ENCODE measurements at places on chromosomes 3 and 15.

GRCh38 chr15:63323798-63324563 lies 46.6 kb downstream of the APH1B start:
- no peak for DNase-seq

DNA sequence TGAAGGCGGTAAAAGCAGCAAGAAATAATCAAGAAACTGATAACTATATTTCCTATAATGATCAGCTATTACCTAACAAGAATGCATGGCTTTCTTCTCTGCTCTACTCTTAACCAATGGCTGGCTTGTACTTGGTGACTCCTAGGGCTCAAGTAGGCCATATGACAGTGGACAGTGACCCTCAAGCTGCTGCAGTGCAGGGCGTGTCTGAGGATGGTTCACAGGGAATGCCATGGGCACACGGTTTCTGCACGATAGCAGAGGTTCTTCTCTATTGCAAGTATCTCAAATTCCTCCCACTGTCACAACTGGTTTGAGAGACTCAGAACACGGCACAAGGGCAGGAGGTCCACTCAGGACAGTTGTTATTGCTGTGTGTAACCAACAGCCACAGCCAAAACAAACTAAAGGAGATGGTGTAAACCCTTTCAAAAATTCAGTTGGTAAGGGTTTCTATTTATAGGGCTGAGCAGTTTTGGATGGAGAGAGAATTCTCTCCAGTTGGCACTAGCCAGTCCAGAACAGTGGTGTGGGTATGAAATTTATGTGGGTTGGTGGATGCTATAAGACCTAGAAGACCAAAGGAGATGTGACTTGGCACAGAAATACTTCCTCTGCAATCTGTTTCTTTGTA lies 103.2 kb upstream of the ST8SIA2 start:
- DNase-seq: no peak

DNA sequence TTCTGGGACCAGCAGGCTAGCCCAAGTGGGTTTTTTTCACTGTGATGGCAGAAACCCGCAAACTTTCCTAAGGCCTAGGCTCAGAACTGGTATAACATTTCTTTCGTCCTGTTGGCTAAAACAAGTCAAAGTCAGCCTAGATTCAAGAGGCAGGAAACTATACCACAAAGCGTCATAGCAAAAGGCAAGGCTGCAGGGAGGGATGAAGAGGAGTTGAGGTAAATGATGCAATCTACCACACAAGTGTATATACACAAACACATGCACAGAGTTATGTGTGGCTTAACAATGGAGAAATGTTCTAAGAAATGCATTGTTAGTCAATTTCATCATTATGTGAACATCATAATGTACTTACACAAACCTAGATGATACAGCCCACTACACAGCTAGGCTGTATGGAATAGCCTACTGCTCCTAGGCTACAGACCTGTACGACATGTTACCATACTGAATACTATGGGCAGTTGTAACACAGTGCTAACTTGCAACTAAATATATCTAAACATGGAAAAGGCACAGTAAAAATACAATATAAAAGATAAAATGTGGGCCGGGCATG lies 225.6 kb downstream of the TBL1XR1 start:
- DNase-seq: no peak

- no peak for DNase-seq
Measured at GRCh38 chr15:59611276-59612260, at the start of gene GCNT3. Gene GCNT3, plus strand, starts transcription at chr15:59611783. Its CDS starts 6,456 bp downstream, at chr15:59618239.

- DNase-seq: no peak
Measured at GRCh38 chr15:25238716-25239470, 199.9 kb downstream of the UBE3A start.

- no peak for DNase-seq
Measured at GRCh38 chr3:6770397-6770690, 90.6 kb upstream of the GRM7 start.

GRCh38 chr15:82963471-82964341 lies 11.2 kb upstream of the HOMER2 start:
- DNase-seq: no peak

GRCh38 chr15:70039917-70040316 lies 57.8 kb downstream of the TLE3 start:
- DNase-seq: no peak

DNA sequence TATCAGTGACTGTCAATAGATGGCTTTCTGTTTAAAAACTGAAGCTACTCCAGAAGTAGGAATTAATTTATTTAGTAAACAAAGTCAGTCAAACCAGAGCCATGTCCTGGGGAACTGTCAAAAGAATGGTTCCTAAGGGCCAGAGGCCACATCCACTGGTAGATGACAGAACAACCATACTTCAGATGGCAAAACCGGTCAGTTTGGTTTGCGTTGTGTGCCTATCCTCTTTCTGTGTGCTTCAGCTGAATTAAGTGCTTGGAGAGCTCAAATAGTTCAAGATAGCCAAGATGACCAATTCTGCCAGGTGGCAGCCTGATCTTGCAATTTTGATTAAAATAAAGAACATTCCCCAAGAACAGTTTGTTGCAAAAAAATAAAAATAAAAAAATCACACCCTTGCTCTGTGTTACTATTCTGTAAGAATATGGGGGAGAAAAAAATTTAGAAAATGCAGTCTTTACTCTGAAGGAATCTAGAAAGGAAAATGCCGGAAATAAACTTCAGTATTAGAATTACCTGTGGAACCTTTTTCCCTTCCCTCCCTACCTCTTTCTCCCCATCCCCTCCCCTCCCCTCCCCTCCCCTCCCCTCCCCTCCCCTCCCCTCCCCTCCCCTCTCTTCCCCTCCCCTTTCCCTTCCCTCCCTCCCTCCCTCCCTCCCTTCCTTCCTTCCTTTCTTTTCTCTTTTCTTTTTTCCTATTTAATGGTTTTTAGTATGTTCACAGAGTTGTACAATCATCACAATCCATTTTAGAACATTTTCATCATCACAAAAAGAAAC lies 2.5 kb downstream of the MAP3K13 start:
- no peak for DNase-seq

DNA sequence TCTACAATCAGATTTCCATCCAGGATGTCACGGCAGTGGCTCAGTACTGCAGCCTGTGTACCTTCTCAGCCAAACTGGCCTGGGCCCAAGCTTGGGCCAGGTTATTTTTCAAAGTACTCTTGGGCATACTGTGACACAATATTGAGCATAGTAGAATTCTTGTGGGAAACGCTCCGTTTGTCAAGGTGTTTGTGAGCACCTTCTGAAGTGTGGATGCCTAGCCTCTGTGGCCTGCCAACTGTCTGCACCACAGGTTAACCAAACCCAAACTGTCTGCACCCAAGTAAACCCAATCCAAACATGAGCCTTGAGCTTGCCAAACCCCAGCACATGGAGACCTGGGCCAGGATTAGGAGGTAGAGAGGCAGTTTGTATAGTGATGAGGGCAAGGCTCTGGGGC lies 25.4 kb downstream of the CTDSPL start:
- no peak for DNase-seq

GRCh38 chr3:57093489-57093888 lies 33.0 kb downstream of the SPATA12 start:
- DNase-seq: no peak

DNA sequence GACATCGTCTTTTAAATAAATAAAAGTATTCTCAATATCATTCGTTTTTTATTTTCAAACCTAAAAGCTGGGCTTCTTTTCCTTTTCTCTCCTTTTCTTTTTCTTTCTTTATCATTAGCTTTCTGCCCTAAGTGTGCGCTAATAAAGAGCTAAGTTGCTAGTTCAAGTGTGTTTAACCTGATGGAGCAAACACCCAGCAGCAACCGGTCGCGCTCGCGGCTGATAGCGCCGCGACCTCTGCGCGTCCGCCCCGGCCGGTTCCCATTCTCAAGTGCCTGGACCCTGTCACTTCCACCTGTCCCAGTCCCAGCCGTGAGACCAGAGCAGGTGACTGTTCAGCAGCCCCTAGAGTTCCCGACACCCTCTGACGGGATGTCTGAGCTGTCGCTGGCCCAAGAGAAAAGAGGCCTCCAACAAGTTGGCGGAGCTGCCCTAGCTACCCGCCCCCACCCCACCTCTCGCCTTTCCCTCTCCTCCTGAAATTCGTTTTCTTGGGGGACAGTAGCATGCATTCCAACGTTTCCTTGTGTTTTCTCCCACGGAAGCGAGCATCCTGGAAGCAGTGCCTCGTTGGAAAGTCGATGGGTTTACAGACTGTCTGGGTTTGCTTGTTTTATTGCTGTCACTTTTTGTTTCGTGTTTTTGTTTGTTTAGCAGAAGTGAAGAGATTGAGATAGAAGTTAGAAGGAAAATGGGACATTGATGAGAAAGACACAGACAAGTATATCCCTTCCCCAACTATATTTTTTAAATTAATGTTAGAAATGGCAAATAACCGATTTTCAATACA lies 3.1 kb upstream of the MECOM start:
- DNase-seq: no peak

GRCh38 chr3:98893740-98894139 lies 7.8 kb downstream of the DCBLD2 start:
- no peak for DNase-seq

GRCh38 chr3:134600206-134600605 lies 50.6 kb downstream of the KY start:
- DNase-seq: no peak

- DNase-seq: no peak
Measured at GRCh38 chr3:26827169-26827568, 204.6 kb downstream of the LRRC3B start.

GRCh38 chr15:32991619-32992111 lies 202.8 kb downstream of the FMN1 start:
- DNase-seq: no peak

- DNase-seq: no peak
Measured at GRCh38 chr3:182671942-182672341, 121.4 kb upstream of the ATP11B start.

DNA sequence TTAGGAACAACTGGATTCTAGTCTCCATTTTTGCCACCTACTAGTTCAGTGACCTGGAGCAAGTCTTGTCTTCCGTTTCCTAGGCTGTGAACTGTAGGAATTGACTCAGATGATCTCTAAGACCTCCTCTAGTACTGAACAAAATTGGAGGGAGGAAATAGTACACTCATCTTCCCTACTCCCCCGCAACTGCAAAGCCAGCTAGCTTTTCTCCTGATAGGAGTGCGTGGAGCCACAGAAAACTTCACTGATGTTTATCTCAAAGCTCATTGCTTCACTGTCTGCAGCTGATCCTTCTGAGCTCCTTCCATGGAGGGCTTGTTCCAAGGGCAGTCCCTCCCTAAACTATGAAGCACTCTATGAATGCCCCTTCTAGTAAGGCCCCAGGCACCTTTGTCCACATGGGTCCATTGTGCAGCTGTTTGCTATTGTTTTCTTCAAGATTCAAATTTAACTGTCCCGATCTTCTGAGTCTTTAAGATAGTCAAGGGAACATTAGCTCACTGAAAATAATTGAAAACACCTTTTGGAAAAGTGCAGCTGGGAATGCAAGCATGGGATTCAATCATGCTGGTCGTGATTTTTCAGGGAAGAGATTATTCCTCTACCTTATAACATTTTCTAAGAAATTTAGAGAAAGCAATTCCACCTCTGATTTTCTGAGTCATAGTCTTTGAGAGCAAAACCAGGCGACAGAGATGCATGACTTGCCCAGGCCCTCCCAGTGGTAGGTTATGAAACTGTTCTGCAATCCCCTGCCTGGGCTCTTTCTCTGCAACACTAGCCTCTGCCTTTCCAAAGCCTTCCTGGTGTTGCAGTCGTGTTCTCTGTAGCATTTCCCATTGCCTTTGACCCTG lies 24.3 kb downstream of the FILIP1L start:
- peak; percentile 29 for DNase-seq

DNA sequence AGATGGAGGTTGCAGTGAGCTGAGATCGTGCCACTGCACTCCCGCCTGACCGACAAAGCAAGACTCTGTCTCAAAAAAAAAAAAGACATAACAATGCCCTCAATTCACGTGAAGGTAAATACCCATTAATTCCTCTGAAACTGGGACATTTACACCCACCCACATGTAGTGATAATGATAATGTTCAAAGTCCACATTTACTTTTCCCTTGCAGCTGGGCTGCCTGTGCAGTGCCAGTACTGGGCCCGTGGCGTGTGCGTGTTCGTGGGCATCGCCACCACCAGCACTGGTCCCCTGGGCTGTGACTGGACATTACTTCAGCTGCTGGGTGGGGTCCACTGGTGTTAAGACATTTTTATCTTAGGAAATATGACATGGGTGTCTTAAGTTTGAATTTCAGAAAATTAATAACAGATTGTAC lies 123.6 kb downstream of the SLC25A26 start:
- no peak for DNase-seq

- DNase-seq: peak; percentile 48
Measured at GRCh38 chr3:50978991-50979667, 304.4 kb downstream of the DOCK3 start.

- no peak for DNase-seq
Measured at GRCh38 chr3:79461129-79461792, 306.5 kb downstream of the ROBO1 start.

DNA sequence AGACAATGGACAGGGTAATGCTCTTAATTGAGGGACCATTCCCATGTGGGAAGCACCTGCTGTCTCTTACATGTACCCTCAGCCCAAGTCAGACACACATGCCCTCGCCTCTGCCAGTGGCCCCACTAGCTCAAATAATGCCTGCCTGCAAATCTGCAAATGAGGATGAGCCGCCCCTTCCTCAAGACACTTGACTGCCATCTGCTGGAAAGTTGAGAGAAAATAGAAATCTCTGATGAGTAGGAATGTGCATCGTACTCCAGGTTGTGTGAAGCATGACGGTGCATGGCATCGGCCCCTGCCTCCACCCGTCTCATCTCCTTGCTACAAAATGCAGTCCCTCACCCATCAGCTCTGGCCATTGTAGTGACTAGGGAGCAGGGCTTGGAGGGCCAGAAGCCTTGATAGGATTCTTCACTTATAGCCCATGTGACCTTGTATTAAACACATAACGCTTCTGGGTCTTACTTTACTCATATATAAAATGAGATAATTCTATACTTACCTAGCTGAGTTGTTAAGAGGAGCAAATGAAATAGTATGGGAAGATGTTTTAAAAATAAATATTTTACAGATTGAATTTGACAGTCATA lies 6.3 kb upstream of the SCN5A start:
- DNase-seq: no peak

GRCh38 chr3:63967675-63968611 lies 55.4 kb downstream of the PSMD6 start:
- DNase-seq: no peak

DNA sequence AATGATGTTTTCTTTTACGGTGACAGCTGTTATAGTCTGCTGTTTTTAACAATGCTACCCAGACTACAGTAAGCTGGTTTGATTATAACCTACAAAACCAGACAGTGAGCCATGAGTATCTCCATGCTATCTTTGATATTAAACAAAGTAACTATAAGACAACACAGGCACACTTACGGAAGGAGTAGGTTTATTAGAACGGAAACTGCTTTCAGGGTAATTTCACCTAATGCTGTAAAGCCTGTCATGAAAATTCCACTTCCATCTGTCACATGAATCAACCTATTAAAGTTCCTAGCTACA lies 33.0 kb downstream of the VPS13C start:
- no peak for DNase-seq

DNA sequence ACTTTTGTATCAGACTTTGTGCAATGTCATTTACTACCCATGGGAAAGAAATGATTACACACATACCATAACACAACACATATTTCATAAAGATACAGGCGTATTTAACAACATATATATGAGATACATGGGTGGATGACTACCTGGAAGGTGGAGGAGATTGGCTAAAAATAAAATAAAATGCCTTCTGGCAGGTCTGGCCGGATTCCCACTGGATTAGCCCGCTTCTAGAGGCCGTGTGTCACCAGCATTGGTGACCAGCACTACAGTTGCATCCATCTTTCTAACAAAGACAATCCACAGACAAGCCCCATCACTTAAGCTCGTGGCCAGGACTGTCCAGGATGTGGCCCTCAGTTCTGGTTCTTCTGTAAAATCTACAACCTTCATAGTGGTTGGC lies 21.0 kb upstream of the SEC22A start:
- no peak for DNase-seq

GRCh38 chr15:59313641-59314332 lies 58.9 kb downstream of the MYO1E start:
- DNase-seq: no peak
